Upper lobe of left lung (tissue), 6 donors: ENCODE measurements at places on chromosomes 1 and 21. TPM values are rescaled to one million over a fixed set of nuclear protein-coding genes. Genes with fewer than 3 reads are reported as not detected.

Gene HCRTR1
- total RNA-seq, result not detected

Gene OR2T11
- not detected for total RNA-seq

Gene CITED4
- total RNA-seq, result 36.5 TPM

Gene NBPF4
- total RNA-seq, result not detected

Gene TTLL10
- 10.5 TPM for total RNA-seq

Gene RGL1
- total RNA-seq, result 38.9 TPM

Gene TMCC2
- total RNA-seq, result 3.2 TPM

DNA sequence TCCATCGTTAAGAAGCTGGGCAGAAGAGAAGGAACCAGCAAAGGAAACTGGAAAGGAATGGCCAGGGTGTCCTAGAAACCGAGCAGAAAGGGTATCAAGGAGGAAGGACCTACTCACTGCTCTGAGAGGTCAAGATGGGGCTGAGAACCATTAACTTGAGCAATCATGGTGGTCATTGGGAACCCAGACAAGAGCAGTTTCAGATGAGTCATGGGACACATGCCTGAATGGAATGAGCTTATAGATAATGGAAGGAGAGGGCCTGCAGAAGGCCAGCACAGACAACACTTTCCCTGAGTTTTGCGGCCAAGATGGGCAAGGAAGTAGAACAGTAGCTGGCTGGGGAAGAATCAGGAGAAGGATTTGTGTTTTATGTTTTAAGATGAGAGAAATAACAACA lies 383.2 kb downstream of the KIF26B start:
- H3K4me1 ChIP-seq, result no peaks in the 10 kb centered on the region
- H3K27me3 ChIP-seq, result no peaks in the 10 kb centered on the region
- no peak overlapping the region for H3K4me3 ChIP-seq
- no peak overlapping the region for H3K27ac ChIP-seq

GRCh38 chr21:36330904-36331303 lies 10.9 kb downstream of the MORC3 start:
- peaks cover 55% of the 10 kb centered on the region for H3K4me1 ChIP-seq
- H3K36me3 ChIP-seq, result peaks cover 6% of the 10 kb centered on the region
- H3K27me3 ChIP-seq, result no peaks in the 10 kb centered on the region
- no peak overlapping the region for H3K27ac ChIP-seq
- DNase-seq, result peak; percentile 57

GRCh38 chr21:26453267-26453666 lies 119.8 kb downstream of the CYYR1 start:
- H3K4me1 ChIP-seq, result no peaks in the 10 kb centered on the region
- H3K27ac ChIP-seq, result no peak overlapping the region
- no peaks in the 10 kb centered on the region for H3K27me3 ChIP-seq

DNA sequence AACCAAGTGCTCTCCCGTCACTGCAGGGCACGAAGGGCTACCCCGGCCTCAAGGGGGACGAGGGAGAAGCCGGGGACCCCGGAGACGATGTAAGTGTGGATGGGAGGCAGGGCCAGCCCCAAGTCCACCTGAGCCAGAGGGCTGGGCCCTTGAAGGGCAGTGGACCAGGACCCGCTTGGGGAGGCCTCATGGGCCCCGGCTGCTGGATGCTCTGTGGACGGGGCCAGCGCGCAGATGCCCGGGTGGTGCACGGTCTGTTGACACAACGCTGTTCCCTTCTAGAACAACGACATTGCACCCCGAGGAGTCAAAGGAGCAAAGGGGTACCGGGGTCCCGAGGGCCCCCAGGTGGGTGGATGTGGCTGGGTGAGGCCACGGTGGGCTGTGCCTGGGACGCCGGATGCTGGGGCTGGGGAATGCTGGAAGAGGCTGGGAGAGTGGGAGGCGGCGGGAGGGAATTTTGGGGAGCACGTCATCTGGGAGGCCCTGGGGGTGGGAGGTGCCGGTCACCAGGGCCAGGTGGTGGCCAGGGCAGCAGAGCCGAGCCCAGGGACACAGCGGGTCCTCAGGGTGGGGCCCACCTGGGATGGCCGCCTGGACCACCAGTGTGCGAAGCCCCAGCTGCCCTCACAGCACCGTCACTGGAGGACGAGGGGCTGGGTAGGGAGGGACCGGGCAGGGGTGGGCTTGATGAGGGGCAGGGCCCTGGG lies 17.5 kb downstream of the COL6A1 start:
- H3K27ac ChIP-seq, result no peak overlapping the region
- no peaks in the 10 kb centered on the region for H3K27me3 ChIP-seq

DNA sequence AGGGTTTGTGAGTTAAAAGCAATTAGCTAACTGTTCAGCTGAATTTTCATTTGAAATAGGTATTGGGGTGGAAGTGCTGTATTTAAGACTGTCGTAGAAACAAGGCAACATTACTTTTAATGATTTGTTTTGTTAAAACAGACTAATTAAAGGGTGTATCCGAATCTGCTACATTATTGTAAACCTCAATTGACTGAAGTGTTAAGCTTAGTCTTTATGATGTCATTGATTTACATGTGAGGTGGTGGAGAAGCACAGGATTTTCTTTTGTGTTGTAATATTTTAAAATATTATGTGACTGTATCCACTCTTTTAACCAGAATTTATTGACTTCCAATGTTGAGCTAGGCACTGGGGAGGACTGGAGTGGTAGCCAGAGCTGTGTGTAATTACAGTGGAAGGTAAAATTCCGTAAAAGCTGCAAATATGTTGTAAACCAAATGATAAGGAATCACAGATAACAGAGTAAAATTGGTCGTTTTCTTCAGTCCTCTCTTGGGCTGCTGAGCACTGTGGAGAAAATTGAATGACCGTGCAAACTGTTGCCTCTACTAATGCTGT lies 1.6 kb downstream of the HOOK1 start:
- peaks cover 10% of the 10 kb centered on the region for H3K27me3 ChIP-seq
- no peak overlapping the region for H3K4me3 ChIP-seq
- peaks cover 10% of the 10 kb centered on the region for H3K4me1 ChIP-seq
- no peak for DNase-seq
- H3K27ac ChIP-seq, result no peak overlapping the region

DNA sequence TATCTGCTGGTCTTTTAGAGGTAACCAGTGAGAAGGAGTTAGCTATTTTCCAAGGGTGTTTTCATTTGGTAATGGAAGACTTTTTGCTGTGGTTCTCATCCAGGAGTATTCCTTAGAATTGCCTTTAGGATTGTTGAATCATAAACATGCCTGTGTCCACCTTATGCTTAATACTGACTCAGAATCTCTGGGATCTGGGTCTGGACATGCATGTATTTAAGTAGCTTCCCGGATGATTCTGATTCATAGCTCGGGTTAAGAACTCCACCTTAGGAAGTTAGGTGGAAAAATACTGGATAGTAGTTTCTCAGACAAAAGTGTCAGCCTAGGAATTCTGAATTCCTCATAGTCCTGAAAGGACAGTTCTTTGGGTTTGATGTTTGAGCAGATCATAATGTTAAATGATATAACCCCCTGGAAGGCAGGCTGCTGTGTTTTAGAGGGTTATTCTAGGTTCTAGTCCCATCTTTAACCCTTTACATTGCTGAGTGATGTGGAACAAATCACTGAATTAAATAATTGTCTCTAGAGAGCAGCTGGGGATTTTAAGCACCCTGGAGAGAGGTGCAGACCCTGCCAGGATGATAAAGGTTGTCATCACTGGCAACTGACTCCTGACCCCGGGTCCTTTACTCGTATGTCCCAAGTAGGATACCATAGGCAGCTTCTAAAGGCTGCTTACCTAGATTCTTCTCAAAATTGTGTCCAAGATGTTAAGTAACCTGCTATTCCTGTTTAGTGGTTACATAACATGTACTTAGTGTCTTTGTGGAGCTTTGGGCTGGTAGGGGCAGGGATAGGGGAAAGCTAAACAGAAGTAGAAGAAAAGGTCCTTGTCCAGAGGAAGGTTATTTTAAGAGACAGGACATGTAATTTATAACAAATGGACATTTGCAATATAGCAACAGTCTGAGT lies 14.5 kb upstream of the C4BPB start:
- H3K27me3 ChIP-seq, result no peaks in the 10 kb centered on the region
- peaks cover 19% of the 10 kb centered on the region for H3K4me1 ChIP-seq
- peaks cover 9% of the 10 kb centered on the region for H3K36me3 ChIP-seq
- H3K4me3 ChIP-seq, result no peak overlapping the region
- no peak overlapping the region for H3K27ac ChIP-seq
- DNase-seq, result no peak

GRCh38 chr1:85091671-85092280 lies 43.5 kb upstream of the MCOLN3 start:
- no peak overlapping the region for H3K27ac ChIP-seq
- H3K4me1 ChIP-seq, result no peaks in the 10 kb centered on the region
- H3K27me3 ChIP-seq, result no peaks in the 10 kb centered on the region
- H3K36me3 ChIP-seq, result no peaks in the 10 kb centered on the region

DNA sequence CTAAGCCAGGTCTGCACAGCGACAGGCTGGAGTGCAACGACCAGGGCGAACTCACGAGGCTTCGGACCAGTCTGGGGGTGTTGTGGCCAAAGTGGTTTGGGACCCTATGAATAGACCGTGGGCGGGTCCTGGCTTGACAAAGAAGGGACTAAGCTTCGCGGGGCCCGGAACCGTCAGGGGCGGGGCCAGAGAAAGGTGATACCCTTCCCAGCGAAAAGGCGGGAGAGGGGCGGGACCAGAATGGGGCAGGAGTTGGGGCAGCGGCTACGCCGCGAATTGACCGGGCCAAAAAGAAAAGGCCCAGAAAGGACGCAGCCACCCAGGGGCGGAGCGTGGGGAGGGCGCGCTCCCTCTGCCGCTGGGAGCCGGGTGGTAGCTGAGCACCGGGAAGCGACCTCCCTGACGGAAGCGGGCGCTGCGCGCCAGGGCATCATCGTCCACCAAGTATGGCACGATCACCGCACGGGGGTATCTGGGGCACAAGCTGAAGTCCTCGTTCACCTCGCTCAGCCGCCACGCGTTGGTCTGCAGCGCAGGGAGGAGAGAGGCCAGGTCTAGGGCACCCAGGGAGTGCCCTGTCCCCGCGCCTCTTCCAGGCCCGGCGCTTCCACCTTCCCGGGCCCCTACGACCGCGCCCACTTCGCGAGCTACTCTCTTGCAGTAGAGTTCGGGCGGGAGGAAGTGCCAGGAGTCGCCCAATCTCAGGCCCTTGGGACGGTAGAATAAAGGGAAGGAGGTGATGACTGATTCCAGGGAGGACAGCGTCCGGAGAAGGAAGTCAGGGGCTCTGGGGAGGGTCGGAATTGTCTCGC lies 6.7 kb upstream of the FAM167B start:
- H3K4me1 ChIP-seq, result peaks cover 31% of the 10 kb centered on the region
- DNase-seq, result peak; percentile 80
- H3K27me3 ChIP-seq, result no peaks in the 10 kb centered on the region
- H3K4me3 ChIP-seq, result peak overlapping the region; percentile 67
- H3K27ac ChIP-seq, result peak overlapping the region; percentile 79

DNA sequence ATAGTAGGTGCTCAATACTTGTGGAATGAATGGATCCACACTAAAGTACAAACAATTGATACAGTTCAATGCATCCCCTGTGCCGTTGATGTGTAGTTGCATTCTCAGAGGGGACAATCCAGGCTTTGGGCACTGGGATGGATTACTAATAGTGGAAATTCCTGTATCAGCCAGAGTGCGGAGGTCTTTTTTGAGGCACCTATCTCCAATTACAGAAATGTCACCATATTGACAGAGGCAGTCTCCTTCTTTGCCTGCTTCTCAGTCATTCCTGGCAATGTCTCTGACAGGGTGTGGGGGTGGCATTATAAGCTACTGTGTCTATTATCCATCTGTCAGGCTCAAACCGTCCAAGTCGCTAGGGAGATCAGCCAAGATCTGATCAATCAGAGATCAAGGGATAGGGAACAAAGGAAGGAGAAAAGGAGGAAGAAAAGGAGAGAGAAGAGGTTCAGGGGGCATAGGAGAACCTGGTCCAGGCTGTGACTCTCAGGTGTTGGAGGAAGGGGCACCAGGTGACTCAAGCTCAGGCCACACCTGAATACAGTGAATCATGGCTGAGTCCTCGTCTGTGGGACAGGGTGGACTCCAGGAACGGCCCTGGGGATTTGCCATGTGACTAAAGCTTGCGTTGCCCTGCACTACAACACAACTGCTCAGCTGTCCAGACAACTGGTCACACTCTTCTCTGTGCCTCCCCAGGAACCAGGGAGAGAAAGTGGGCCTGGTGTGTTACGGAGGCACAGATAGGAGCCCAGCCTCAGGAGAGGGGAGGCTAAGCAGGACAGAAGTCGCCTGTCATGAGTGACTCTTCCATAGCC lies 3.4 kb upstream of the LAMB3 start:
- no peaks in the 10 kb centered on the region for H3K36me3 ChIP-seq
- peaks cover 52% of the 10 kb centered on the region for H3K4me1 ChIP-seq
- H3K4me3 ChIP-seq, result no peak overlapping the region
- H3K27ac ChIP-seq, result no peak overlapping the region
- H3K27me3 ChIP-seq, result no peaks in the 10 kb centered on the region

- H3K27me3 ChIP-seq, result no peaks in the 10 kb centered on the region
- no peak overlapping the region for H3K27ac ChIP-seq
- no peaks in the 10 kb centered on the region for H3K36me3 ChIP-seq
- no peak for DNase-seq
- H3K4me1 ChIP-seq, result peaks cover 10% of the 10 kb centered on the region
Measured at GRCh38 chr1:147785794-147786506, 25.5 kb upstream of the GJA5 start.

DNA sequence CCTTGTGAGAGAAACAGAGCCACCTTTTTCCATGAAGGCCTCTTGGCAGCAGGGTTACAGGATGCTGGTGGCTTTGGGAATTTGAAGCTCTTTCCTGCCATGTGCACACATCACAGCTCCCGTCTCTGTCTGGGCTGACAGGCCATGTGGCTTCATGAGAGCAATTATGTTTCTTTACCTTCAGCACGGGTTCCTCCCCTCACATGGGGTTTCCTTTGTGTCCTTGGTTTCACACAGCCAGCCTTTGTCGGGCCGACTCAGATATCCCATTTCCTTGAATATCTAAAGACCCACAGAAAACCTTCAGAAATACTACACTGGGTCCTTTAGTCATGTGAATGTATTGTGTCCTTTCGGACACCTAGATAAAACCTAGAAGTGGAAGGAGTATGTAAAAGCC lies 7.1 kb downstream of the CLIC6 start:
- H3K4me3 ChIP-seq, result no peak overlapping the region
- H3K27ac ChIP-seq, result no peak overlapping the region
- no peak for DNase-seq
- peaks cover 4% of the 10 kb centered on the region for H3K27me3 ChIP-seq

- DNase-seq, result peak; percentile 56
- H3K27ac ChIP-seq, result no peak overlapping the region
- peak overlapping the region; percentile 29 for H3K4me3 ChIP-seq
- peaks cover 7% of the 10 kb centered on the region for H3K4me1 ChIP-seq
- H3K36me3 ChIP-seq, result peaks cover 10% of the 10 kb centered on the region
Measured at GRCh38 chr1:2174348-2175054, 20.1 kb downstream of the FAAP20 start.

- no peaks in the 10 kb centered on the region for H3K36me3 ChIP-seq
- peak overlapping the region; percentile 57 for H3K27ac ChIP-seq
- peak; percentile 83 for DNase-seq
- peak overlapping the region; percentile 32 for H3K4me3 ChIP-seq
Measured at GRCh38 chr21:42652527-42653230, 742 bp upstream of the PDE9A start.

DNA sequence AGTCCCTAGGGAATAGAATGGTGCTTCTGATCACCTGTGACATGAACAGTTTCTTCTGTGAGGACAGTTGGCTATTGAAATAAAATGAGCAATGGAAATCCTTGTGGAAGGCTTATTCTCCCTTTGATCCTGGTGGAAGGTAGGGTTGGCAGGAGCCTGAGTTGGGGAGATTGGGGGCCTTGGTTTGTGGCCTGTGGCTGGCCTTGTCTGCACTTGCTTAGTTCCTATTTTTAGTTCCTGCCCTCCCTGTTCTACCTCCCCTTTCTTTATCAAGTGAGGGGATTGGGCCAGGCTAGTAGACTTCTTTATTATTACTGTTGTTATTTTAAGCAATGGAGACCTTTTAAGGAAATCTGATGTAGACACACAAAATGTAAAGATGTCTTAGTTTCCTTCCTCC lies 8.2 kb downstream of the DMRTB1 start:
- no peak for DNase-seq
- H3K36me3 ChIP-seq, result no peaks in the 10 kb centered on the region
- H3K27me3 ChIP-seq, result no peaks in the 10 kb centered on the region
- no peaks in the 10 kb centered on the region for H3K4me1 ChIP-seq
